Myocyte (in vitro differentiated cells): ENCODE measurements at places on chromosomes 4 and X.

GRCh38 chrX:53133400-53133799 is 39.5 kb downstream of the KANTR start:
- DNase-seq, result no peak

DNA sequence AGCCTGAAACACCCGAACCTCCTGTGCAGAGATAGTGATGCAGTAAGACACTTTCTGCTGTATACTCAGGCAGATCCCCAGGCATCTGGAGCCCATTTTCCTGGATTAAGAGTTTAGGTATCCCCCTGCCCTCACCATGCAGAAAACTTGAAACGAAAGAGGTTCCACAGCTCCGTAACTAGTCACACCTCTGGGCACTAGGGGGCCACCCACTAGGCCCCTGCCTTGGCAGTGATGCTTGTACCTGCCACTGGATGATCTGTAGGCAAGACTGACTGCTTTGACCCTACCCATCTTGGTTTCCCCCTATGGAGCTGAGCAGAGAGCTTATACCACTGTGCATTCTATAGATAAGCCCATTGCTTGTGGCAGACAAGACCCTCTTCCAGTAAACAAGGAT is 940.6 kb downstream of the PCDH19 start:
- no peak for DNase-seq

DNA sequence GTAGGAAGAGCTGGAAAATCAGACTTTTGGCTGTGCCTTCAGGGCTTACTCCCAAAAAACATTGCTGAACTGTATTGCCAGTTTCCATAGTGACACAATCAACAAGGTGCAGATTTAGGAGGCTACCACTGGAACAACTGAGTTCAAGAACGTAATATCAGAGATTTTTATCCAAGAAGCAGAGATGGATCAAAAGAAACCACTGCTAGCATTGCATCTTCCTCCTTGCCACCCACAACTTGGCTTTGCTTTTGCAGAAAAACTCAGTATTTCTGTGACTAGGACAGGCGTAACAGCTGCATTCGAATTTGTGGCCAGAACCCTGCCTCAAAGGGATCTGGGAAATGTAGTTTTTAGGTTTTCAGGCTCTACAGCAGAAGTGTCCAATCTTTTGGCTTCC is 27.8 kb upstream of the WDFY3 start:
- peak; percentile 27 for DNase-seq

- no peak for DNase-seq
Observed at GRCh38 chr4:8701126-8702019, 108.8 kb downstream of the CPZ start.

- peak; percentile 54 for DNase-seq
Observed at GRCh38 chrX:37060999-37061398, 52.8 kb downstream of the FAM47C start.

DNA sequence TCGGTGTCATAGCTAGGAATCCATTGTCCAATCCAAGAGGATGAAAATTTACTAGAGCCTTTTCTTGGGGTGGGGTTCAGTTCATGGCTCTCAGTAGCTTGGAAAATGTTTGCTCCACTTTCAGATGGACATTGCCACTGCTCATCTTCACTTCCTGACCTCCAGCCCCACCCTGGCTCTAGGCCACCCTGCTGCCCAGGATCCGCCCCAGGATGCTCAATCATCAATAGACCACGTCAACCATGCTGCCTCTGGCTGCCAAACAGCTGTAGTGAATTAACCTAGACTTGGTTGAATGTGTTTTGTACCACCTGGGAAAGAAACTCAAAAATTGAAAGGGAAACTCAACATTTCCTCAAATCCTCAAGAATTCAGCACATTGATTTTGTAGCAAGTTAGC is 37.2 kb upstream of the HSD17B10 start:
- no peak for DNase-seq

DNA sequence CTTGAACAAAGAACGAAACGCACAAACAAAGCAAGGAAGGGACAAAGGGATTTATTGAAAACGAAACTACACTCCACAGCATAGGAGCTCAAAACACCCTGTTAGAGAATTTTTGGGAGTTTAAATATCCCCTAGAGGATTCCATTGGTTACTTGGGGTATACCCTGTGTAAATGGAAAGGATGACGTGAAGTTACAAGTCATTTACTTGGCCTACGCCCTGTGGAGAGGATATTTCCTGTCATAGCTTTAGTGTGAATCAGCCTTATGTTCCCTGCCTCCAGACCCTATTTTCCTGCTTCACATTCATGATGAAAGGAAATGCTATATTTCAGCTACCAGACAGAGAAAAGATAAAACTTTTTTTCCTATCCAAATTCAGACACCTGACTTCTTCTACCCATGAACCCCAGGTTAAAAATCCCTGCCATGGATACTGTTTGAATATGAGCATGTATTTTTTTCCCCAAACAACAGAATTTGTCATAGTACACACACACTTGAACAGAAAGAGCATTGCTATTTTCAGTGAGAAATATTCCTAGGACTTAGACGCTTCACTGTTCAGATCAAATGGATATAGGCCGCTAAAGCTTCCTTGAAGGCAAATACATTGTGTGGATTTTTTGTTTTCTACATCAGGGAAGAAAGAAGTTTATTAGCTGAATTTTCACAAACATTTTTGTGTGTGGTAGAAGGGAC is 20.4 kb downstream of the PIN4 start:
- DNase-seq, result peak; percentile 43

- peak; percentile 13 for DNase-seq
Observed at GRCh38 chrX:3231766-3232165, 114.7 kb downstream of the MXRA5 start.
